NB4 (cell line): ENCODE measurements at places on chromosomes 16 and 17.

DNA sequence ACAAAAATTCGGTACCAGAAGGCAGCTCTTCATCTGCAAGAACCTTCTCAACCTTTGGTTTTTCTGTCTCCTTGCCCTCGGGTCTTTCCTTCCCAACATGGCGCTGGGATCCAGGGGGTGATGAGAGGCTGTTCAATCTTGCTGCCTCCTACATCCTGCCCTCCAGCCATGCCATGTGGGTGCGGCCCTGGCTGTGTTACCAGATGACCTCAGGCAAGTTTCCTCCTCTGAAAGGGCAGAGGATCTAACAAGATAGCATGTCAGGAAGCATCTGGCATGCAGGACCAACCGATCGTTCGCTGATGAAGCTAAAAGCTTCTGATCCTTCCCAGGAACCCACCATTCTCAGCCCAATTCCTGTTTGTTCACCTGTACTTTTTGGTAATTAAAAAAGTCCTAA is 36.8 kb upstream of the BCAR1 start:
- DNase-seq, result no peak

GRCh38 chr16:66274335-66275110 is 92.0 kb upstream of the CDH5 start:
- peak; percentile 57 for DNase-seq

GRCh38 chr16:22948603-22949368 is 134.8 kb downstream of the HS3ST2 start:
- peak; percentile 78 for DNase-seq

- DNase-seq, result no peak
Observed at GRCh38 chr17:10071141-10071540, 127.3 kb downstream of the GAS7 start.

GRCh38 chr16:78100112-78100467 is 636 bp downstream of the WWOX start:
- no peak for DNase-seq

DNA sequence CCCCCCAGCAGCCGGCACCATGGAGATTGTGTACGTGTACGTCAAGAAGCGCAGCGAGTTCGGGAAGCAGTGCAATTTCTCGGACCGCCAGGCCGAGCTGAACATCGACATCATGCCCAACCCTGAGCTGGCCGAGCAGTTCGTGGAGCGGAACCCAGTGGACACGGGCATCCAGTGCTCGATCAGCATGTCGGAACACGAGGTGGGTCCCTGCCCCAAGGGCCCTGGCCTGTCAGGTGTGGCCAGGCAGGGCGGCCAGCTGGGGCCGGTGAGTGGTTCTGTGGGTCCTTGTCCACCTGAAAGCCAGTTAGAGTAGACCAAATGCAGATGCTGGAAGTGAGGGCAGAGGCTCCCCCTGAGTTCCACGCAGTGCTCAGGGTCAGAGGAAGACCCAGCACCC is 7.8 kb downstream of the DNAI2 start:
- DNase-seq, result no peak

- DNase-seq, result peak; percentile 13
Observed at GRCh38 chr17:7404737-7405349, 946 bp upstream of the TMEM256 start.

DNA sequence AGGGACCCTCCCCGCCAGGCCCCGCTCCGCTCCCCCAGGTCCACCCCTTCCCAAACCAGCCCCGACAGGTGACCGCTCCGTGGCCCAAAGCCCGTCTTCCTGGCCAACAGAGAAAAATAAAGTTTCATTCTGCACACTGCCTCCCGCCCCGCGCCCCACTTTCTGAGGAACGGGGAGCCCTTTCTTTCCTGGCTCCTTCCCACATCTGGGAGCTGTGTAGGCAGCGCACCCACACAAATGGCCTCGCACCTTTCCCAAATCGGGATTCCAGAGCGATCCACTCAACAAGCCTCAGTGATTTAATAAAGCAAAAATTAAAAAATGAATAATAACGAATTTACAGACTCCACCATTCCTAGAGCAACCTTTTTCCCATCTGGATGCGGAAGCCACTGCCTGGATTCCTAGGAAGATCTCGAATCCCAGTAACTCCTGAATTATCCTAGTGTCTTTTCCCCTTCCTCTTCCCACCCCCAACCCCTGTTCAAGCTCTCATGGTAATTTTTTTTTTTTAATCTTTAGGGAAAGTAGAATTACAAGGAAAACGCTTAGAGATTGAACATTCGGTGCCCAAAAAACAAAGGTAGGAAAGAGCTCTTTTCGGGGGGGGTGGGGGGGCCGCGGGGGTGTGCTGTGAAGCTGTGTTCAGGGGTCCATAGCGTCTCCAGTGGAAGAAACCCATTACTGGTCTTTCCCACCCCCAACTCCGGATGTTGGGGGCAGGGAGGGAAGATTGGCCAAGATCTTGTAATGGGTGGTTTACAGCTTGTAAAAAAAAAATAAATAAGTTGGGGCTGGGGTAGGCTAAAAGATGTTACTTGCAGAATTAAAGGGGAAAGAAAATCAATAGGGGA is 1.6 kb downstream of the IGF2BP1 start:
- DNase-seq, result peak; percentile 86

GRCh38 chr16:86039606-86040005 is 140.6 kb downstream of the IRF8 start:
- DNase-seq, result no peak

DNA sequence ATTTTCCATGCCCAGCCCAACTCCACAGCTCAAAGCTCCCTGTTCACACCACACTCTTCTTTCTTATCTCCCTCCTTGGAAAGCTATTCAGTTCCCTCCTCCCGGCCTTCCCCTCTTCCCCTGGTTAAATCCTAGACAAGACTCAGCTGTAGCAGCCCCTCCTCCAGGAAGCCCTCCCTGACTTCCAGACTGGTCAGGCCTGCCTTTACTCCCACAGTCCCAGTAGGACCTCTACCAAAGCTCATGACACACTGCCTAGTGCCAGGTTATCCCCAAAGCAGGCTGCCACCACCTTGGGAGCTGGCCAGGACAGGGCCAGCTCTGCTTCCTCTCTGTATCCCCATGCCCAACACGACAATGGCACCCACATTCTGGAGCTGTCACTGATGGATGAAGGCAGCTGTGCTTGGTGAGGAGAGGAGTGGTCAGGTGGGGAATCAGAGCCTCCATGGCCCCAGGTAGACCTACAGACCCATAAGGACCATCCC is 50.0 kb downstream of the BEAN1 start:
- DNase-seq, result no peak

GRCh38 chr17:48567646-48568354 is 10.3 kb downstream of the HOXB4 start:
- no peak for DNase-seq

DNA sequence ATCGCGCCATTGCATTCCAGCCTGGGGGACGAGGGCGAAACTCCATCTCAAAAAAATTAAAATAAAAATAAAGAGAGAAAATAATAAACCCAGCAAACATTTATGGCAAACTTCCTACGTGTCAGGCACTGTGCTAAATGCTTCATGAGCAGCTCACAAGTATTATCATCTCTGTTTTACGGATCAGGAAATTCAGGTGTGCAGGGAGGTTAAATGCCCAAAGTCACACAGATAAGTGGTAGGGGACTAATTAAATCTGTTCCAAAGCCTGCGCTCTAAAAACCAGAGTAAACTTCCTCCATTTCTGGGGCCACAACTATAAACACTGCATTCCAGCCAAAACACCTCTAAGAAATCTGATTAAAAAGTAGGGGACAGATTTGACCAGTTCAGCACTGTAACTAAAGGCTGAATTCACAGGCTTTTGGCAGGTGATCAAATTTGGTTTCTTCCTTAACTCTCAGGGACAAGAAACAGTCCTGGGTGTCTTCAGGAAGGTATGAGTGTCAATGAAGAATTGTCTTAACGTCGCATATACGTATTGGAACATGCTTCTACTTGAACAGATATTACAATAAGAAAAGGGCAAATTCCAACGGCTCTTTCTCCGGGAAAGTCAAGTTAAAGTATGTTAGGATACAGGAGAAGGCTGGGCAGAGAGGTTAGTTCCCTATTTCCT is 996 bp downstream of the STRADA start:
- no peak for DNase-seq

GRCh38 chr17:21001111-21001812 is 41.5 kb downstream of the USP22 start:
- DNase-seq, result no peak

- DNase-seq, result peak; percentile 74
Observed at GRCh38 chr17:49218941-49219913, 8.7 kb downstream of the ABI3 start.

DNA sequence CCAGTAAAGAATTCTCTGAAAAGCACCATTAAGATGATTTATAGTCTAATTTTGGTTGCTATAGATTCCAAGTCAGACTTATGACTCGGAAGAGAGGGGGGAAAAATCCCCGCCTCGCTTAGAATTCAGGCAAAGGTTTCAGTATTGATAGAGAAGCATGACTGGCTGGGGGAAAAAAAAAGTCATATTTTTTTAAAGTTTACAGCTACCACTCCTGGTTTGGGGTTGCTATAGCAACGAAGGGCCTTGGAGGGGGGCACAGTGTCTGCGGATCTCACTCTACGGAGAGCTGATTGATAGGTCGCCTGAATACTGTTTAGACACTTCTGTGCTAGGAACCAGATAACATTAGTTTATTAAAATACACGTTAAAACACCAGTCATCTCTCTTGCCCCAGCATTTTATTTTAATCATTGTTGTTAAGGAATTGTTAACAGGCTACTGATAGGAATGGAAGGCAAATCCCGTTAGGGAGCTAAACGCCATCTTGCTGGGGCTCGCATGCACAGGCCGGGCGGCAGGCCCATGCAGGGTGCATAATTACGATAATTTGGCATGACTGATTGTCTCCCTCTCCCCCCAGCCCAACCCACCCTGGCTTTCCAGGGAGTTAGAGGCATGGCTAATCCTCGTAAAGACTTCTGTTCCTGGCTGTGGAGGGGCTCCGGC is 380.0 kb upstream of the XYLT1 start:
- no peak for DNase-seq

DNA sequence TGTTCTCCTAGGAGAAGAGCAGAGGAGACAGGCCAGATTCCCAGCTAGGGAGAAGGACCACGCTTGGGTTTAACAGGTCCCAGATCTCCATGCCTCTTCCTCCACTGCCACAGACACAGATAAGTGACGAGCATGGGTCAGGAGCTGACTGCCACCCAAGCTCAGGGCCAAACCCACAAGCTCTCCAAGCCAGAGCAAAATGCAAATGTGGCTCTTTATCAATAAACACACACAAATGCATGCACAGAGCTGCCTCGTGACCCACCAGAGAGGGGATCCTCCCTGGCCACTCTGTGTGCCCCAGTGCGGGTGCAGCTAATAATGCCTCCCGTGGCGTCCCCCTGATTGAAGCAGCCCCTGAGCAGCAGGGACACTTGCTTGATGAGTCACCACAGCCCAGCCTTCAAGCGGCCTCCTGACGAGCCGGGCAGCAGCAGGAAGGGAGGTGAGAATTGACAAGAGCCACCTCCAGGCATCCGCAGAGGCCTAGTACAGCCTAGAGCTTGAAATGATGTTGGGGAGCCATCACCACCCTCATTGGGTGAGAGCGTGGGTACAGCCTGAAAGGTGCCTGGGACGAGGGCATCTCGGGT is 143.9 kb downstream of the CCDC182 start:
- DNase-seq, result no peak

DNA sequence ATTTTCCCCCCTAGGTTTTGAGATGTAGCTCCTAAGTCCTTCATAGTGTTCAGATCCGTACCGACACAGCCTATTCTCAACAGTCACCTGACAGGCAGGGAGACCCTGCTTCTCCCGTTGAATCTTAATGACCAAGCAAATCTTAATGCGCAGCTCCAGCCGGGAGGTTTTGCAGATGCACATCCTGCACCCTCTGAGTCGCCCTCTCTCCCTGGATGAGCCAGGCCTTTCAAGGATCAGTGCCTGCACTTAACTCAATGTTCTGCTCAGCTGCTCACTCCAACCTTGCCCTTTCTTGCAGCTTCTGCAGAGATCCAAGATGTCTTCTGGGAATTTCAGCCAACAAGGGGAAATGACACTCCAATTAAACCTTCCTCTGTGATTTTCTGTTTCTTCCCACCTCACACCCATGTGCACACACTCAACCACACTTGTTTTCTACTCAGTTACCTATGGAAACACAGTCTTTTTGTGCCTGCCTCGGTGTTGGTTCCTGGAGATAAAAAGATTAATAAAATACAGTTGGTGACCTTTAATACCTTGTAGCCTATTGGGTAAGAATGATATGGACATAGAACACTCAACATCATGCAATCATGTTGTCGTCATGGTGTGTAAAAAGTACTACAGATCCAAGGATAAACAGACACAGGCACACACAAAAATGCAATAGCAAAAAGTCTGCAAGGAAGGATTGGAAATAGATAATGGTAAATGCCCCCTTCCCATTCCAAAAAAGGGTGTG is 76.9 kb upstream of the DYNLRB2 start:
- DNase-seq, result no peak

DNA sequence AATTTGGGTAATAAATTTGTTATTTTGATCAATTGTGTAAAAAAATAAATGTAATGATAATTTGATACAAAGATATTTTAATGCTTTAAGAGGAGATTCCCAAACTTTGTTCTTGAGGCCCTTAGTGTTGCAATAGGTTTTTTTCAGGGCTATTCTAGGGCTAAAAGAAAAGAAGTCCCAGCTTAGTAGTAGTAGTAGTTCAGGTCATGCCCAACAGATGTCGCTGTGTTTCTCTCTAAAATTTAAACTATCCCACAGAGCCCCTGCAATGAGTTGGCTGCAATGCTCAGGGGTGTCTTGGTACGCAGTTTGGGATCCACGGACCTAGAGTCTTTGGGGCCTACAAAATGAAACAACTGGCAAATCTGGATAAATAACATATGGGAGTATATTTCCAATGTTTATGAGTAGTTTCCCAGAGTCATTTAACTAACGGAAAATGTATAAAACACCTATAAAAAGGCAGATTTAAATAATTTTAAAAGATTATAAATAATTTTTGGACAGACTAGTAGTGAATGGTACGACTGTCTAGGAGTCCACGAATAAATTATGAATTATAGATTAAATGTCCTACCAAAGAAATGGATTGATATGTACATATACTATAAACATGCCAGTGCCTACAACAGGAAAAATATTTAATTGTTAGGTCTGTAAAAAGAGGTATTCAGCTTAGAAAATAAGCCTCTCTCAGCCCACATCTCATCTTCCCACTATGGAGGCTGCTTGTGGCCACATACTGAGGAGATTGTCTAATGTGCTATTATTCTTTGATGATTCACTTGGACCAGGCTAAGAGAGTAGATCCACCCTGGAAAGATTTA is 228.5 kb upstream of the PMFBP1 start:
- peak; percentile 76 for DNase-seq

- peak; percentile 33 for DNase-seq
Observed at GRCh38 chr16:84209989-84210388, 19.0 kb downstream of the ADAD2 start.

GRCh38 chr17:14095631-14096030 is 26.3 kb downstream of the COX10 start:
- no peak for DNase-seq

DNA sequence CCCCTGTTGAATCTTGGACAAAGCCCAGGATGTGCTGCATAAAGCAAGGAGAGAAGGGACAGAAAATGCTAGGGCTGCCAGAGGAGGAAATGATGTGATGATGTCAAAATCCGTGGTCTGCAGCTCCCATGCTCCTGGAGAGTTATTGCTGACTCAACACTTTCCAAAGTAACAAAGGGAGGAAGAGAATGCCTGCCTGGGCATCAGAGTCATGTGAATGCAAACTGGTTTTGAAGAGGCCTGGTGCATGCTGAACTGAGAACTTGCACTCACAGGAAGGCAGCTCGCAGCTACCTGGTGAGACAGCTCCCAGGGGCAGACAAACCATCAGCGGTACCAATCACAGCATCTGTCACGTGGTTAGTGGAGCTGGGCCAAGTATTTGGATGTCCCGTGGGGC is 2.8 kb downstream of the MARVELD3 start:
- DNase-seq, result peak; percentile 15

GRCh38 chr17:49180303-49180702 is 30.1 kb downstream of the GNGT2 start:
- DNase-seq, result peak; percentile 62

GRCh38 chr17:79842656-79843473 is 3.6 kb upstream of the CBX4 start:
- DNase-seq, result peak; percentile 64
